Endothelial cell (in vitro differentiated cells): ENCODE measurements at places on chromosomes 12 and 14. TPM values are rescaled to one million over a fixed set of nuclear protein-coding genes. Genes with fewer than 3 reads are reported as not detected.

RNASE3 gene
- total RNA-seq = not detected

VWF gene
- 56.0 TPM for total RNA-seq

SVOP gene
- 0.15 TPM for total RNA-seq

NUP37 gene
- 17.3 TPM for total RNA-seq

AQP6 gene
- not detected for total RNA-seq

PLEKHD1 gene
- total RNA-seq = 0.80 TPM

TC2N gene
- total RNA-seq = 1.4 TPM

TAS2R20 gene
- 1.7 TPM for total RNA-seq

AHNAK2 gene
- 26.9 TPM for total RNA-seq

CPNE6 gene
- total RNA-seq = not detected

LRIG3 gene
- total RNA-seq = 103 TPM

KCNA1 gene
- 0.62 TPM for total RNA-seq

CFL2 gene
- 27.8 TPM for total RNA-seq

KLRG1 gene
- 2.1 TPM for total RNA-seq

APEX1 gene
- 230 TPM for total RNA-seq

UBR7 gene
- 35.8 TPM for total RNA-seq

USP44 gene
- total RNA-seq = 10.4 TPM

KLRC3 gene
- not detected for total RNA-seq

ACSM4 gene
- not detected for total RNA-seq

LMO3 gene
- total RNA-seq = not detected

SYT1 gene
- total RNA-seq = 13.0 TPM

GLIPR1 gene
- total RNA-seq = 0.38 TPM

KLHL33 gene
- total RNA-seq = 0.08 TPM

HPD gene
- total RNA-seq = not detected

MYO1H gene
- total RNA-seq = 4.4 TPM

CLEC2A gene
- not detected for total RNA-seq

ISM2 gene
- 0.21 TPM for total RNA-seq

RHEBL1 gene
- total RNA-seq = 3.2 TPM

GUCY2C gene
- 0.36 TPM for total RNA-seq

TMEM179 gene
- 0.54 TPM for total RNA-seq

ASPG gene
- 1.2 TPM for total RNA-seq

GTF2A1 gene
- total RNA-seq = 34.6 TPM

MANSC4 gene
- total RNA-seq = not detected

KDM5A gene
- total RNA-seq = 86.3 TPM

C12orf54 gene
- not detected for total RNA-seq

TBK1 gene
- total RNA-seq = 20.6 TPM

HOXC4 gene
- total RNA-seq = not detected

ESPL1 gene
- 11.8 TPM for total RNA-seq

RASSF9 gene
- total RNA-seq = 2.2 TPM
